ENCODE measurements at places on chromosomes 2 and 18. TPM values are rescaled to one million over a fixed set of nuclear protein-coding genes. Genes with fewer than 3 reads are reported as not detected.

DNA sequence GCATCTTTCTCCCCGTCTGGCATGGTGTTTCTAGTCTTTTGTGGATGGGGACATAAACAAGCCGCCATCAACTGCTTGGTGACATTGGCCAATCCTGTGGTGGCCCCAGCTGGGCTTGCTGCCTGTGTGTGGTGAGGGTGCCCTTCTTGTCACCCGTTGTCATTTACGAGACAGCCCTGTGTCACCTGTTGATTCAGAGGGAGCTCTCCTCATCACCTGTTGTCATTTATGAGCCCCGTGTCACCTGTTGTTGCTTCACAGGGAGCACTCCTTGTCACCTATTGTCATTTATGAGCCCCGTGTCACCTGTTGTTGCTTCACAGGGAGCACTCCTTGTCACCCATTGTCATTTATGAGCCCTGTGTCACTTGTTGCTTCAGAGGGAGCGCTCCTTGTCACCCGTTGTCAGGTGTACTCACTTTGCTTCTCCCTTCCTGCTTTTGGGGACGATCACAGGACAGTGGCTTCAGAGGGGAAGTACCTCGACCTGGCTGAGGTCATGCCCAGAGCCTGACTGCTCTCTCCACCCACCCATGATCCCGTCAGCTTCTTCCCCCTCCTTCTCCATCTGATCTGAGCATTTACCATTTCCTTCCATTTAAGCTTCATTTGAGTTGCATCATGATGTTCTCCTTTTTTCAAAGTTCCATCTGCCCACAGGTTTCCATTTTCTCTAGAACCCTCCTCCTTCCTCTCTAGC, 29.1 kb downstream of the HPCAL1 start:
- peak; percentile 84 for DNase-seq
- peak overlapping the region; percentile 58 for H3K27ac ChIP-seq
- H3K27me3 ChIP-seq, result no peaks in the 10 kb centered on the region
- H3K4me3 ChIP-seq, result peak overlapping the region; percentile 52
- peaks cover 55% of the 10 kb centered on the region for H3K4me1 ChIP-seq
- H3K36me3 ChIP-seq, result no peaks in the 10 kb centered on the region

DNA sequence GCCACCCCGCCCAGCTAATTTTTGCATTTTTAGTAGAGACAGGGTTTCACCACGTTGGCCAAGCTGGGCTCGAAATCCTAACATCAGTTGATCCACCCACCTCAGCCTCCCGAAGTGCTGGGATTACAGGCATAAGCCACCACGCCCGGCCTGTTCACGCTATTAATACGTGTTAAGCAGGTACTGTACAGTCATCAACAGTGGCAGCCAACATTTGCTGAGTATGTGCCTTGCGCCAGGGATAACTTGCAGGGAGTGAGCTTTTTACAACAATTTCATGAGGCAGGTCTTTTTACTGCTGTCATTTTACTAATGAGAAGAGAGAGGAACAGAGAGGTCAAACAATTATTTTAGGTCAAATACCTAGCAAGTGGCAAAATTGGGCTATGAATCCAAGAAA, 115.2 kb downstream of the AP1S3 start:
- H3K27ac ChIP-seq, result no peak overlapping the region
- DNase-seq, result no peak

CHRNG gene
- not detected for polyA plus RNA-seq

GRCh38 chr2:30213907-30214463, 17.3 kb upstream of the LBH start:
- no peaks in the 10 kb centered on the region for H3K36me3 ChIP-seq
- H3K27me3 ChIP-seq, result no peaks in the 10 kb centered on the region
- no peak overlapping the region for H3K27ac ChIP-seq
- H3K4me3 ChIP-seq, result no peak overlapping the region

MAP3K19 gene
- 0.46 TPM for polyA plus RNA-seq

DNA sequence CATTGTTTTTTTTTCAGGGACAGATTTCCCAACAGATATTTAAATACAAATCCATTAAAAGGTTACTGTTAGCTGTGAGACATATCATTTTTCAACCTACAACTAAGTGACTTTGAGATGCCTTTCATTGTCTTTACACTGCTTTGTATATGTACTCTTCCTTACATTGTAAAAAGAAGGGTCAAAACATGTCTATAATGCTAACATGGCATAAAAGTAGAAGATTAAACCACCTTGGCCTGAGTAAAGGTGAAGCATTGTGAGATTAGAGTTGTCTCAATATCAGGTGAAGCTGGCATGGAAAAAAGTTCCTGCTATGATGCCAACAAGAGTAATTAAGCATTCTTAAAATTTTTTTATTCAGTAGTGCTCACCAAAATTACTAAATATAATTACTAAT, 1508.5 kb upstream of the NXPH2 start:
- no peaks in the 10 kb centered on the region for H3K4me1 ChIP-seq
- no peaks in the 10 kb centered on the region for H3K36me3 ChIP-seq
- H3K27me3 ChIP-seq, result no peaks in the 10 kb centered on the region

WNT10A gene
- polyA plus RNA-seq, result 15.2 TPM

DNA sequence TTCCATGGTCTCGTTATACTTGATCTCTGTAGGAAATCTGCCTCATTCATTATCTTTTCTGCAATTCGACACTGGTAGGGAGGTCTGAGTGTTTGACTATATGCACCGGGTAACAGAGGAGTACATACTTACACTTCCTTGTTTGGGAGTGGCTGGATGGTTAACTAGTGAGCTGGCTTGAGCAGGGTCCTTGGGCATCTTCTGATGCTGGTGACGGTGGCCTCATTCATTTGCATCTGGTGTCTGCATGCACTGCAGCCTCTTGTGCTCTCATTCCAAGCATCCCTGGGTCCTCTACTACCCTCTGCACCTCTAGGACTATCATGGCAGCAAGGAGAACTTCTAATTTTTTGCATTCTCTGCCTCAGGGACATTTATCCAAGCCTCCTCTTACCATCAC, 100.0 kb upstream of the TCF4 start:
- H3K4me1 ChIP-seq, result no peaks in the 10 kb centered on the region
- no peak for DNase-seq
- no peak overlapping the region for H3K27ac ChIP-seq
- H3K36me3 ChIP-seq, result no peaks in the 10 kb centered on the region
- no peak overlapping the region for H3K4me3 ChIP-seq

DNA sequence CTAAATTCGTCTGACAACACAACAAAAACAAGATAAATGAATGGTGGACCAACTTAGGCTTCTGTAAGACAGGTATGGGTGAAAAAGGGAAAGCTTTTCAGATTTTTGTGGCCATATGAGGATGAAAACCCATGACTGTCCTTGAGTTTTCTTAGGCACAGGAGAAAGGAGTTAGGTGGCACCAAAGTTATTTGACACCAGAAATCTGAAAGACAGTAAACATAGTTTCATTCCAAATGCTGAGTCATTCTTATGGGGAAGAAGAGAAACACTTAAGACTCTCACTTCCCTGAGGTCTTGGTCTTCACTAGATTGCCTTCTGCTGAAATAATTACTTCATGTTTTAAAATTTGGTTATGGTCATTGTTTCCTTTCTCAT, 5.2 kb upstream of the GPD2 start:
- H3K4me3 ChIP-seq, result no peak overlapping the region
- DNase-seq, result peak; percentile 9
- H3K36me3 ChIP-seq, result no peaks in the 10 kb centered on the region

CLK1 gene
- polyA plus RNA-seq, result 901 TPM

DNA sequence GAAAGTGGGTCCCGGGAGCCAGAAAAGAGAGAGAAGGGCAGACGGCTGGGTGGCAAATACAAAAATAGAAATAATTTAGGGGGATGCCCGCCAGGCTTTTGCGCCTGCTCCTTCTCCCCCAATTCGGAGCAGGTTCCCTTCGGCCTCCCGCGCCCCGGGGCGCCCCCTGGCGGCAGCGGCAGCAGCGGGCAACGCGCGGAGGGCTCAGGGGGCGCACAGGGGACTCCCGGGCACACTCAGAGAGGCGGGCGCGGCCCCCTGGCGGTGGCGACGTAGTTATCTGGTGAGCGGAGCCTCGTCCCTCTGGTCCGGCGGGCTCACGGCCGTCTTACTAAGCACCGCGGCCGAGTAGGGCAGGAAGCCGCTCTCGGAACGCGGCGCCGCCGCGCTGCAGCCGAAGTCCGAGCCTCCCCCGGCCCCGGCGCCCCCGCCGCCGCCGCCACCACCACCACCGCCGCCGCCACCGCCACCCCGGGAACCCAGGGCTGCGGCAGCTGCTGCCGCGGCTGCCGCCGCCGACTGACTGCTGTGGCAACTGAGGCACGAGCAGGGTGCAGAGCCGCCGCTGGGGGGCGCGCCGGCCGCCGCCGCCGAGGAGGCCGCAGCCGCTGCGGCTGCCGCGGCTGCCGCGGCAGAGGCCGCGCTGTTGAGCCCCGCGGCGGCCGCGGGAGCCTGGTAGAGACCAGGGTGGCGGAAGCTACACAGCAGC, 3.8 kb downstream of the EVX2 start:
- H3K4me3 ChIP-seq, result no peak overlapping the region
- H3K4me1 ChIP-seq, result peaks cover 3% of the 10 kb centered on the region
- no peaks in the 10 kb centered on the region for H3K36me3 ChIP-seq
- H3K27me3 ChIP-seq, result no peaks in the 10 kb centered on the region
- no peak overlapping the region for H3K27ac ChIP-seq
- DNase-seq, result no peak

DNA sequence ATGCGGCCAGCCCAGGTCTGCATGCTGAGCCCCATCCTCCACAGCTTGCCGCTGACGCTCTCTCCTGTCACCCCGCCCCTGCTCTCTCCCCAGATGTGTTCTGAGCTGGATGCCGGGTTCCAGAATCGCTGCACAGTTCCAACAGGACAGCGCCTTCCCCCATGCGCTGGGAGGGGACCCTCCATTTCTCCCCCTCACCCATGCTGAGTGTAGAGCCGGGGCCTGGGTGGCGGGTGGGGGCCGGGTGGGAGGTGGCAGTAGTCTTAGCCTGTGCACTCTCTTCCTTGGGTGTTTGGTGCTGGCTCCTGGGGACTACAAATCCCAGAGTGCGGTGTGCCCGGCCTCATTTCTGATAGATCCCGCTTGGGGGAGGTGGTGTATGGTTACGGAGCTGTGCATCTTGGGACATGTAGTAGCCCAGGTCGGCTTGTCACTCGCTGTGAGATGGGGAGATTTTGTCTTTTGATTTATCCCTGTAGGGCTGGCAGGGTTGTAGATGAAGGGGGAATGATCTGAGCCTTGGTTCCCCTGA, 6.8 kb downstream of the DNAJB2 start:
- H3K27me3 ChIP-seq, result no peaks in the 10 kb centered on the region
- H3K36me3 ChIP-seq, result peaks cover 53% of the 10 kb centered on the region
- peaks cover 7% of the 10 kb centered on the region for H3K4me1 ChIP-seq
- no peak overlapping the region for H3K27ac ChIP-seq
- H3K4me3 ChIP-seq, result no peak overlapping the region

GRCh38 chr2:159146996-159147666, 139.4 kb downstream of the WDSUB1 start:
- peaks cover 3% of the 10 kb centered on the region for H3K4me1 ChIP-seq
- no peak overlapping the region for H3K4me3 ChIP-seq
- no peak for DNase-seq

LYPD1 gene
- 0.07 TPM for polyA plus RNA-seq

- no peak overlapping the region for H3K27ac ChIP-seq
- H3K27me3 ChIP-seq, result no peaks in the 10 kb centered on the region
- no peaks in the 10 kb centered on the region for H3K4me1 ChIP-seq
Measured at GRCh38 chr2:236643480-236643879, 73.9 kb downstream of the ACKR3 start.

- peaks cover 26% of the 10 kb centered on the region for H3K36me3 ChIP-seq
- no peaks in the 10 kb centered on the region for H3K27me3 ChIP-seq
- no peak overlapping the region for H3K4me3 ChIP-seq
Measured at GRCh38 chr18:23380817-23381216, 72.3 kb upstream of the RIOK3 start.

GRCh38 chr2:94725543-94725942, 145.7 kb upstream of the TEKT4 start:
- H3K27ac ChIP-seq, result no peak overlapping the region
- no peak overlapping the region for H3K4me3 ChIP-seq
- H3K27me3 ChIP-seq, result no peaks in the 10 kb centered on the region
- H3K36me3 ChIP-seq, result no peaks in the 10 kb centered on the region
- H3K4me1 ChIP-seq, result no peaks in the 10 kb centered on the region

IKZF2 gene
- polyA plus RNA-seq, result 2.5 TPM

FSHR gene
- not detected for polyA plus RNA-seq

VIT gene
- polyA plus RNA-seq, result not detected

- H3K27ac ChIP-seq, result no peak within 1 kb of the TSS
- H3K36me3 ChIP-seq, result no peaks in the 10 kb centered on the region
- no peak within 1 kb of the TSS for H3K4me3 ChIP-seq
- DNase-seq, result no peak
- H3K27me3 ChIP-seq, result peaks cover 15% of the 10 kb centered on the region
Measured at GRCh38 chr2:26401739-26402541, at the start of gene DRC1. Gene DRC1 (plus strand): TSS chr2:26401920. CDS start chr2:26401990, 70 bp downstream.

IL36A gene
- polyA plus RNA-seq, result not detected

KIAA2012 gene
- not detected for polyA plus RNA-seq

ST8SIA3 gene
- polyA plus RNA-seq, result not detected

CABYR gene
- polyA plus RNA-seq, result 4.2 TPM

SCN9A gene
- 0.04 TPM for polyA plus RNA-seq

LBX2 gene
- polyA plus RNA-seq, result not detected

- no peak overlapping the region for H3K27ac ChIP-seq
- peak; percentile 63 for DNase-seq
- no peaks in the 10 kb centered on the region for H3K36me3 ChIP-seq
Measured at GRCh38 chr2:240579771-240580614, 6.5 kb upstream of the CAPN10 start.

ERFE gene
- polyA plus RNA-seq, result not detected

FBXO48 gene
- 1.5 TPM for polyA plus RNA-seq

ZBTB7C gene
- not detected for polyA plus RNA-seq

- no peak for DNase-seq
- H3K4me1 ChIP-seq, result no peaks in the 10 kb centered on the region
- H3K4me3 ChIP-seq, result no peak overlapping the region
- no peak overlapping the region for H3K27ac ChIP-seq
- no peaks in the 10 kb centered on the region for H3K27me3 ChIP-seq
Measured at GRCh38 chr2:58543442-58543841, 302.3 kb upstream of the FANCL start.

REG1A gene
- not detected for polyA plus RNA-seq

CREG2 gene
- polyA plus RNA-seq, result 0.07 TPM

CRIM1 gene
- polyA plus RNA-seq, result 1.3 TPM

DNA sequence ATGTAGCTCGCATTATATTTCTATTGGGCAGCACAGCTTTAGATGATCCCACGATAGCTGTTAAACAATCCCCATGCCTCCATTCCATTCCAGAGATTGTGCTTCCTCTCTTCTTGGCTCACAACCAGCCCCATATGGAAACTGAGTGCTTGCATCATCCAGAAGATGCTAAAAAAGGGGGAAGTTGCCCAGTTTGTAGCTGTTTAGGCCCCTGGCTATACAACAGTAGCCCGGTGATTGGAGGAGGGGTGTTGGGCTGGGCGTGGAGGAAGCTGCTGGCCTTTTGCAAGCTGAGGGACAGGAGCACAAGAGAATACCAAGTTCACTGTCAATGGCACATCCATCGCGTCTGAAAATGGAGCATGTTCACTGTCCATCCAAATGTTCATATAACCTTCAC, 360.2 kb downstream of the ALK start:
- H3K36me3 ChIP-seq, result no peaks in the 10 kb centered on the region
- no peaks in the 10 kb centered on the region for H3K4me1 ChIP-seq
- H3K27me3 ChIP-seq, result no peaks in the 10 kb centered on the region
- H3K27ac ChIP-seq, result no peak overlapping the region
- H3K4me3 ChIP-seq, result no peak overlapping the region

HJURP gene
- 0.65 TPM for polyA plus RNA-seq

All from B cell (primary cell).